ENCODE measurements at places on chromosomes 4 and X. TPM values are rescaled to one million over a fixed set of nuclear protein-coding genes. Genes with fewer than 3 reads are reported as not detected.

The PKD2 gene
- 35.4 TPM for total RNA-seq

The HOPX gene
- total RNA-seq: 58.0 TPM

The STOX2 gene
- total RNA-seq: 34.7 TPM

The ATP8A1 gene
- 151 TPM for total RNA-seq

The NUDT10 gene
- total RNA-seq: 39.1 TPM

The NDUFA1 gene
- 20.4 TPM for total RNA-seq

The FGG gene
- total RNA-seq: not detected

The ZNF141 gene
- 51.4 TPM for total RNA-seq

The GAGE12F gene
- total RNA-seq: not detected

The CLDN2 gene
- not detected for total RNA-seq

The MAOB gene
- total RNA-seq: 5.7 TPM

The FAM241A gene
- total RNA-seq: 6.9 TPM

The PAGE1 gene
- 0.49 TPM for total RNA-seq

The DCX gene
- total RNA-seq: 461 TPM

The GPRASP3 gene
- total RNA-seq: 40.1 TPM

The NAP1L2 gene
- total RNA-seq: 29.7 TPM

The SCLT1 gene
- 36.9 TPM for total RNA-seq

The POU3F4 gene
- 11.1 TPM for total RNA-seq

The ASB9 gene
- 0.25 TPM for total RNA-seq

The IGSF1 gene
- total RNA-seq: 1.2 TPM

The XAGE1A gene
- not detected for total RNA-seq

The MXRA5 gene
- total RNA-seq: 2.7 TPM

The RNF175 gene
- 26.8 TPM for total RNA-seq

The UGT8 gene
- 4.9 TPM for total RNA-seq

The KLKB1 gene
- 0.74 TPM for total RNA-seq

The STK26 gene
- 0.98 TPM for total RNA-seq

The VEGFD gene
- 0.25 TPM for total RNA-seq

The DDX53 gene
- total RNA-seq: not detected

The TXK gene
- 0.98 TPM for total RNA-seq

The FAM47A gene
- not detected for total RNA-seq

The MOB1B gene
- 36.4 TPM for total RNA-seq

The MUC7 gene
- not detected for total RNA-seq

The EBP gene
- 25.6 TPM for total RNA-seq

The CA5B gene
- total RNA-seq: 5.2 TPM

The PCDH11X gene
- total RNA-seq: 85.6 TPM

The PAK3 gene
- total RNA-seq: 85.8 TPM

The CCKAR gene
- 0.25 TPM for total RNA-seq

The RP2 gene
- total RNA-seq: 12.3 TPM

The COL4A6 gene
- 3.2 TPM for total RNA-seq

The TASL gene
- 0.49 TPM for total RNA-seq

The CXCL5 gene
- total RNA-seq: 0.25 TPM

The RHOXF2B gene
- total RNA-seq: not detected

The GABRB1 gene
- total RNA-seq: 72.0 TPM

The ATP6AP2 gene
- total RNA-seq: 101 TPM

The RHOXF1 gene
- not detected for total RNA-seq

The PLS3 gene
- total RNA-seq: 83.6 TPM

The HMGN5 gene
- total RNA-seq: 3.4 TPM

The PDK3 gene
- 3.0 TPM for total RNA-seq

The TGIF2LX gene
- total RNA-seq: not detected

The FGA gene
- not detected for total RNA-seq

The HS6ST2 gene
- total RNA-seq: 6.6 TPM

Data from temporal lobe (tissue), 4 donors.